ENCODE measurements at places on chromosomes 1 and 21.

DNA sequence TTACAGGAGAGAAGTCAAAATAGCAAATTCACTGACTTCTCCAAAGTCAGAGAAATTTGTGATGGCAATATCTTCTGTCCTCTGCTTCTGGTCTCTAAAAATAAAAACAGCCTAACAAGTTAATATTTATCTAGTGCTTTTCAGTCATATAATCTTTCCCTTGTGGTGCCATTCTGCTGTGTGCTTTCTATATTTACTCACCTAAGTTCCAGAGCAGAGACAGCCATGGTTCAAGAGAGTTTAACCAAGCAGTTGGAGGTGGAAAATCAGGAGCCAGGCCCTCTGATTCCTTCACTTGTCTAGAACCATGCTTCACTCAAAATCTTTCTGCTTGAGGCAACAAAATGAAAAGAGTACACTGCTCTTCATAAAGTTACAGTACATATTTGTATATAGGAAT is 39.3 kb downstream of the BRINP2 start:
- DNase-seq = no peak

DNA sequence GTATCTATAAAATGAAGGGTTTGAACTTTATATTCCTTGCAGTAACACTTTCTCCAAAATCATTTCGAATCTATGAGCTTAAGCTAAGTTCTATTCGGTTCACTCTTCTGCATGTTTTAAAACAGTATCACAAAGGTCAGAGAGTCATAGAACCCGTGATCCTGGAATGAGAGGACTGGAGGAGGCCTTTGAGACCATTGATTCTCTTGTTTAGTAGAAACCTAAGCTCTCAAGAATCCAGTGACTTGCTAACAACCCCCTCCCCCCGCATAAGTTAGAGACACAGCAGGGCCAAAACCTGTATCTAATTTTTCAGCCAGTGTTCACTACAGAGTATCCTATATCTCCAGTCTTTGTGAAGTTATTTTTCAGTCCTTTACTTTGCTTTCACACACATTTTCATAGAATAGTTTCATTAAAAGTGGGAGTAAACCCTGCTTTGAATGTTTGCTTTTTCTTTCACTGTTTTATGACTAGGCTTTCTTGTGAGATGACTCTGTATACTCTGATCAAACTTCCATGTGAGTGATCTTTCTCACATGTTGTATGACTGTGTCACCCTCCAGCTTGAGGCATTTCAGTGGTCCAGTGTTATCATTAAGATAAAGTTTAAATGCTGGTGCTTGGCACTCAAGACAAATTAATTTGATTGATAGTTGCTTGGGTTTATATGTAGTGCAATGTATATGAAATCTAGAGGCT is 275.4 kb upstream of the SGIP1 start:
- DNase-seq = no peak

- DNase-seq = no peak
Observed at GRCh38 chr1:218301217-218301616, 16.1 kb downstream of the RRP15 start.

GRCh38 chr1:225917536-225917935 is 6.5 kb downstream of the PYCR2 start:
- DNase-seq = no peak

GRCh38 chr1:225427235-225428067 is at the start of gene LBR:
TSS of gene LBR (minus strand) at chr1:225428038. CDS start at chr1:225424075, 3,963 bp downstream.
- peak; percentile 72 for DNase-seq

DNA sequence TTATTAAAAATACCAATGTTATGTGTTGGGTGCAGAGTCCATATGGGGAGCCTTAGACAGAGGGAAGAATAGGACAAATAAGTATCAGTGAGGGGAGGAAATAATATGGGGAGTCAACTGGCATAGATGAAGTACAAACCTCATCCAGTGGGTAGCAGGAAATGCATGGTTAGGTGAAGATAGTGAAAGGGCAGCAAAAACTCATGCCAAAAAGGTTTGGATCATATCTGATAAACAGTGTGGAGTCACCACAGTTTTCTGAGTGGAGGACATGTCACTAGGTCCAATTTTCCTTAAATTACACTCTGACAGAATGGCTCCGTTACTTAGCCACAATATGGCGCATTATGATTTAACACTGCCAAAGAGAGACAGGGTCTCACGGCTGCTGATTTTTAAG is 10.3 kb downstream of the DUSP23 start:
- DNase-seq = no peak

DNA sequence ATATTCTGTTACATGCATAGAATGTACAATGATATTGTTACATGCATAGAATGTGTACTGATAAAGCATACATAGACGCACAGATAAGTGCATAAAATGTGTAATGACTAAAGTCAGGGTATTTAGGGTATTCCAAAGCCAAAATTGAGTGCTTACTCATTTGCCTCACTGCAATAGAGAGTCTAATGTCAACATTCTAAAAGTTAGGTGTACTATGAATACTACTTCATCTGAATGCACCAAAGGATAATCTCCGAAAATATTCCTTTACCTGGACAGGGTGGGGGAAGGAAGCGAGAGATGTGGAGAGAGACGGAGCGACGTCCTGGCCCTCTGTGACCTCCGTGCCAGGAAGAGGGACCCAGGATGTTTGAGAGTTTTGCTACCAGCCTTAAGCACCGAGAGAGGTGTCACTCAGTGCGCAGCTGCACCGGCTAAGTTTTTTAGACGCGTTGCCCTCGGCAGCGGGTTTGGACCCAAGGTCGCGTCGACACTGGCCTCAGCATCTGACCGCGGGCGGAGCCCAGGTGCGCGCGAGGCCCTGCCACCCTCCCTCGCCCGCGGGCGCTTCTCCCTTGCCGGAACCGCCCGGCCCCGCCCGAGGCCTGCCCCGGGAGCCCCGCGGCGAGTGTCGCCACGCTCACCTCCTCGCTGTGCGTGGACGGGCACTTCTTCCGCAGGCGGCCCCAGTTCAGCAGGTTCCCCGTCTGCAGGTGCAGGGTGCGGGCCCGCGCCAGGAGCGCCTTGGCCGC is 660 bp downstream of the GCLM start:
- peak; percentile 23 for DNase-seq

- no peak for DNase-seq
Observed at GRCh38 chr1:229768232-229768631, 142.2 kb downstream of the URB2 start.

DNA sequence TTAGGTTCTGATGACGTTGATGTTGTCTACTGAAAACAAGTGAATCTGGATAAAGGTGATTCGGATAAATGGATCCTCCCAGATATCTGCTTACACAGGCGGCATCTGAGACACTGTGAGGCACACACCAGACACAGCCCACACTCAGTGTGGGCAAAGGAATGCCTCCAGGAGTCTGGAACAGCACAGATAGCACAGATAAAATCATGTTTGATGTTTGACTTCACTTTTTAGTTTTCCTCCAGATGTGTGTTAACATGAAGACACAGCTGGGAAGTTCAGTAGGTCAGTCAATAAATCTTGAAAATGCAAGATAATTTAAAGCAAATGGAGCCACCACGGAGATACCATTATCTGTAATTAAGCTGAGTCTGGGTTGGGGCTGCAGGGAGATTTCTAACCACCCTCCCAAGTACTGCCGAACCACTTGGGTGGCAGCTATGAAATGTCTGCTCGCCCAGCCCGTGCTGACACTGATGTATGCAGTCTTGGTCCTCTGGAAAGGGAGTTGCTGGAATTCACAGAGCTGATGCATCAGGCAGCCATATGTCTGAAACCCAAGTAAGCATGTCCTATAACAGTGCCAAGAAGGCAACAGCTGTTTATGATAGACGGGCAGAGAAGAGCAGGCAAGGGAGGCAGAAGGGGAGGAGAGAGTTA is 11.7 kb downstream of the CAPN9 start:
- no peak for DNase-seq

DNA sequence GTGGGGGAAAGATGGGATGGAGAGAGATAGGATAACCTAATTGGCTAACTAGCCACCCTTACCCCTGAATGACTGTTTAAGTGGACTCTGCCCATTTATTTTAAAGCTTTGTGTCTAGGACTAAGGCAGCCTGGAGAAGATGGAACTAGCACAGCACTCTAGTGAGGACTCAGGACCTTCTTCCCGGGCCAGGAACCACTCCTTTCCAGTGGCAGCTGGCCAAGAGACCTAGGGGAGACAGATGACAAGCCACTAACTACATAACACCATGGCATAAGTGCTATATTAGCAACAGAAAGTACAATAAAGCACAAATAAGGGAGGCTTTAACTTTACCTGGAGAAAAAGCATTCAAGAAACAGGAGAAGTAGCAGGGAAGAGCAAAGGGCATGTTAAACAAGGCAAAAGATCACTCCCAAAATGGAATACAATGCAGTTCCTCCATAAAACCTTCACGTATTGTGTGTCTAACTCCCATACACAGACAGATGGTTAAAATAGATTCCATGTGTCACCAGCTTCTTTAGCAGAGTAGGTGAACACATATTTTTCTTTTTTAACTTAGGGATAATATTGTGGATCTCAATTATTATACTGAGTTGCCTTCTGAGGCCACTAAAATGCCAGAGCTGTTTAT is 20.6 kb downstream of the CLCA1 start:
- no peak for DNase-seq

GRCh38 chr1:182765391-182765790 is 24.2 kb upstream of the NPL start:
- no peak for DNase-seq

DNA sequence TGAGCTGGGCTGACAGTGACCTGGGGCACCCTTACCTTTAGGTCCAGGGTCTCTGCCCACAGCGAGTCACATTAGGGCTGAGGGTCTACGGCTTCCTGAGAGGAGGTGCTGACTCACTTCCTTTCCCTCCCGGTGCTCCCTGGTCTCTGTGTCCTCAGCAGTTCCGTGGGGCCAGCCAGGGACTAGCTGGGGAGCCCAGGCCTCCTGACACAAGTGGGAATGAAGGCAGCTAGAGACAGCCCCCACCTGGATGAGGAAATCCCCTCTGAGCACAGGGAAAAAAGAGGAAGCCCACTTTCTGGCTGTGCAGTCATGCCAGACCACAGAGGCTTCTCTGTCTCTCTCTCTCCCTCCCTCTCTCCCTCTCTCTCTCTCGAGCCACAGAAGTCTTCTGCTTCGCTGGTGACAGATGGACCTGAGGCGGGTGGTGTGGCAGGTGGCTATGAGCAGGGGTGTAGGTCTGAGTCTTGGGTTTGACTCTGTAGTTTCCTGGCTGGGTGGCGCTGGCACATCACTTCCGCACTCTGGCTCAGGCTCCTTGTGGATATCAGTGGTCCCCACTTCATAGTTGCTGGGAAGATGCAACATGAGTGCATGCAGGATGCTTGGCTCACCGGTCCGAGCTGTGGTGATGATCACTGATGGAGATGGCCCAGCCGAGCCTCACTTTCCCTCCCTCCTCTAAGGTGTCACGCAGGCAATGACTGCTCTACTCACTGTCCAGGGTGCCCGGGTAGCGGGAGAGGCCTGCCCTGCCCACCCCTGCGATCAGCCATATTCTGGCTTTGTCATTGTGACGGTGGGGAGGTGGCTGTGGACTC is 3.5 kb downstream of the SLC66A1 start:
- no peak for DNase-seq

GRCh38 chr1:202237052-202237451 is 43.5 kb downstream of the LGR6 start:
- no peak for DNase-seq

- no peak for DNase-seq
Observed at GRCh38 chr1:26017606-26018005, 4.0 kb upstream of the EXTL1 start.

- no peak for DNase-seq
Observed at GRCh38 chr1:221100611-221101010, 221.4 kb downstream of the HLX start.

DNA sequence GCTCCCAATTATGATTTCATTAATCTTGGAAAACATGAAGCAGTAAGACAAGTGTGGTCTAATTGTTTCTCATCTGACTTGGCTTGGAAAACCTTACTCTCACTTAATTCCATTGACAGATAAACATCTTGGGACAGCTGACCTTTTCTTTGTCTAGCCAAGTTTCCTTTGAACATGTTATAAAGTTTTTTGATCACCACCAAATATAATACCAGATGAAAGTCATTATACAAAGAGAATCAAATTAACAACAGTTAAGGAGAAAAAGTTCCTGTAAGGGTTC is 50.2 kb downstream of the ALG14 start:
- DNase-seq = no peak

- DNase-seq = no peak
Observed at GRCh38 chr1:184929711-184930202, 44.6 kb downstream of the NIBAN1 start.

GRCh38 chr1:34520111-34520510 is 234.7 kb upstream of the GJB5 start:
- no peak for DNase-seq

GRCh38 chr21:33761441-33762036 is 119.2 kb downstream of the ITSN1 start:
- no peak for DNase-seq

DNA sequence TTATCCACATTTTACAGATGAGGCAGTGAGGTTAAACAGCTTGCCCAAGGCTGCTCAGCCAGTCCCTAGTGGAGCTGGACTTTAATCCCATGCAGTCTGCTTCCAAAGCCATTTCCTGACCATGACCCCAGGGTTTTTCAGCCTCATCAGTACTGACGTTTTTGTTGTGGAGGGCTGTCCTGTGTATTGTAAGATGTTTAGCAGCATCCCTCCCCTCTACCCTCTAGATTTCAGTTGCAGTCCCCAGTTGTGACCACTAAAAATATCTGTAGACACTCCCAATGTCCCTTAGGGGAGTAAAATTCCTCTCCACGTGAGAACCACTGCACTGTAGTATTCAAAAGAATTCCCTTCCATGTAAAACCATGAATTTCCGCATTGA is 30.2 kb upstream of the C1orf105 start:
- DNase-seq = no peak

DNA sequence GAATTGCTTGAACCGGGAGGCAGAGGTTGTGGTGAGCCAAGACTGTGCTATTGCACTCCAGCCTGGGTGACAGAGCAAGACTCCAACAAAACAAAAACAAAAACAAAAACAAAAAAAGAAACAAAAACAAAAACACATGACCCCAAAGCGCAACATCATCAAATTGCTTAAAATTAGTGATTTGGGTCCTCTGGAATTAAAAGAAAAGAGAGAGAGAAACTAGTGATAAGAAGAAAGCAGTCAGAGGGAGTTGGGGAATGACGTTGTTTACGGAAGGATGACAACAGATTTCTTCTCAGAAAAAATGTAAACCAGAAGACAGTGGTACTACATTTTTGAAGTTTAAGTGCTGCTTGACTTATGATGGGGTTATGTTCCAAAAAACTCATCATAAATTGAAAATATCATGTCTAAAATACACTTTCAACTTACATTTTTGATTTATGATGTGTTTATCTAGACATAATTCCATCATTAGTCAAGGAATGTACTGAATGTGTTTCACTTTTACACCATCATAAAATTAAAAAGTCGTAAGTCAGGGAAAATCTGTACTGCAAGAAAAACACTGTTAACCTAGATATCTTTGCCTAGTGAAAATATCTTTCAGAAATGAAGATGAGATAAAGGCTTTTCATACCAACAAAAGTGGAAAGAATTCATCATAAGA is 88.0 kb downstream of the MT1HL1 start:
- no peak for DNase-seq

GRCh38 chr21:33332143-33332542 is 7.4 kb downstream of the IFNAR1 start:
- no peak for DNase-seq
